ENCODE measurements at places on chromosomes 7 and 10. TPM values are rescaled to one million over a fixed set of nuclear protein-coding genes. Genes with fewer than 3 reads are reported as not detected.

DNA sequence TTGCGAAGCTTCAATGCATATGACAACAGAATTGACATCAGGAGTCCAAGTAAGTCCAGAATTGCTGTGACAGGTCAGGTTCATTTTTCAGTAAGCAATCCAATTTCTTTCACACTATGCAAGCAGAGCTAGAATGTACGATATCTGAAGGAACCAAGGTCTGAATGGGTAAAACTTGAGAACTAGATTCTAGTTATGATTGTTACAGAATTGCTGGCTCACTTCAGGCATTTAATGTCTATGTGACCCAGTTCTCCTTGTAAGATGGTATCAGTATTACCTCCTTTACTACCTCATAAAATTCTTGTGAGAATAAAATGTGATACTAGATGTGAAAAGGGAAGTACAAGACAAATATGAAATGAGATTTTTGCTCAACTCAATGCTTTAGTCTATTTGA, 159.6 kb downstream of the GPR158 start:
- no peaks in the 10 kb centered on the region for H3K36me3 ChIP-seq
- H3K4me3 ChIP-seq, result no peak overlapping the region
- H3K27ac ChIP-seq, result no peak overlapping the region
- no peaks in the 10 kb centered on the region for H3K27me3 ChIP-seq
- no peaks in the 10 kb centered on the region for H3K4me1 ChIP-seq
- no peak for DNase-seq

Gene WNT2
- total RNA-seq, result 12.9 TPM

GRCh38 chr10:54402576-54402975, 398.5 kb downstream of the PCDH15 start:
- H3K27ac ChIP-seq, result no peak overlapping the region
- no peaks in the 10 kb centered on the region for H3K4me1 ChIP-seq
- H3K36me3 ChIP-seq, result no peaks in the 10 kb centered on the region
- H3K27me3 ChIP-seq, result no peaks in the 10 kb centered on the region
- no peak overlapping the region for H3K4me3 ChIP-seq
- no peak for DNase-seq

DNA sequence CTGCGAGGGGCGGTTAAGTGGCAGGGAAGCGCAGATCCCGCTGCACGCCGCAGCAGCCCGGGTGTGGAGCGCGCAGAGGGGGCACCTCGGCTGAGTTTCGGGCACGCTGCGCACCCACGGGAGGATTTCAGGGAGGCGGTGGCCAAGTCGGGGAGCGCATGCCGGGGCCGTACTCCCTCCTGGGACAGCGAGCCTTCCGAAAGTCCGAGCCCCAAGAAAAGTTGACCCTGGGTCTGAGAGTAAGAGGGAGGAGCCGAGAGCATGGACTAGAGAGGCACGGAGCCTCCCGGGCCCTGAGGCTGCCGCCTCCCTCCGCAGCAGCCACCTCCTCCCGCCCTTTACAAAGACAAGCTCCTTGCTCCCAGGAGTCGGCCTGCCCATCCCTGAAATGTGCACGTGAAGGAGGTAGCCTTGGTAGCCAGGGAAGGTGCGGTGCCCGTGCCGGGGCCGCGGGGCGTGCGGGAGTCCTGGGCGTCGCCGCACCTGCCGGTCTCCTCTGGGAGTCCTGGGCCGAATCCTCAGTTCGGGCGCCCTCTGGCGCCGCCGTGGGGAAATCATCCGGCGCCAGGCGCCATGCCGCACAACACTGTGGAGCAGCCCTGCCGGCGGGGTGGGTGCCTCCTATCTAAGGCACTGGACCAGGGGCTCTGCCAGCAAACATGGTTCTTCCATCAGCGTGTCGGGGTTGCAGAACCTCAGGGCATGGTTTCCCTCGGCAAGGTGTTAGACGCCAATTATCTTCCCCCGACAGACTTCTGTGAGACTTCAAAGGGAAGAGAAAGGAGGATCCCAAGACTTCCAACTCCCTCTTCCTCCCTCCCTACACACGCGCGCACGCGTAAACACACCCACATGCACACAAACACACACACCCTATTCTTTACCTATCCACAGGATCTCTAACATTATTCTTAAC, 104.0 kb downstream of the TRIL start:
- peaks cover 29% of the 10 kb centered on the region for H3K27me3 ChIP-seq
- no peak overlapping the region for H3K27ac ChIP-seq
- H3K4me1 ChIP-seq, result peaks cover 12% of the 10 kb centered on the region
- peak overlapping the region; percentile 54 for H3K4me3 ChIP-seq

Gene TWIST1
- total RNA-seq, result not detected

DNA sequence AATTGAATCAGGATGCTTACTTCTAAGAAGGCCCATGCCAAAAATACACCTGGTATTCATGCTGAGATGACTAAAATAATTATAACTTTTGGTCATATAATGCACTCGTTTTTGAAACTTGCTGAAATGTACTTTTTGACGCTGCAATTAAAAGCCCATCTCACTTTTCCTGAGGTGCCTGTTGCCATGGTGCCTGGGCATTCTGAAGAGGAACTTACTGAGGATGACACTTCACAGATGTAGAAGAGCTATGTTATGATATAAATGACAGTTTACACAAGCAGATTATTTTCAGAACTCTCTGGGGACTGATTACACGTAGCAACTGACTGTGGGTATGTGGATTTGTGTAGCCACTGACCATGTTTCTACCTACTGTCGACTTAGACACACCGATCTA, 182.4 kb downstream of the TPK1 start:
- no peak for DNase-seq
- no peaks in the 10 kb centered on the region for H3K36me3 ChIP-seq
- H3K4me3 ChIP-seq, result no peak overlapping the region
- no peaks in the 10 kb centered on the region for H3K4me1 ChIP-seq
- H3K27me3 ChIP-seq, result no peaks in the 10 kb centered on the region
- no peak overlapping the region for H3K27ac ChIP-seq

Gene ZNF680
- 17.3 TPM for total RNA-seq

Gene ZNF25
- total RNA-seq, result 11.5 TPM

- H3K4me3 ChIP-seq, result no peak overlapping the region
- H3K27me3 ChIP-seq, result no peaks in the 10 kb centered on the region
- peaks cover 17% of the 10 kb centered on the region for H3K4me1 ChIP-seq
- no peaks in the 10 kb centered on the region for H3K36me3 ChIP-seq
- H3K27ac ChIP-seq, result no peak overlapping the region
These were observed 266.4 kb upstream of the FZD8 start for GRCh38 chr10:35908451-35908850.

DNA sequence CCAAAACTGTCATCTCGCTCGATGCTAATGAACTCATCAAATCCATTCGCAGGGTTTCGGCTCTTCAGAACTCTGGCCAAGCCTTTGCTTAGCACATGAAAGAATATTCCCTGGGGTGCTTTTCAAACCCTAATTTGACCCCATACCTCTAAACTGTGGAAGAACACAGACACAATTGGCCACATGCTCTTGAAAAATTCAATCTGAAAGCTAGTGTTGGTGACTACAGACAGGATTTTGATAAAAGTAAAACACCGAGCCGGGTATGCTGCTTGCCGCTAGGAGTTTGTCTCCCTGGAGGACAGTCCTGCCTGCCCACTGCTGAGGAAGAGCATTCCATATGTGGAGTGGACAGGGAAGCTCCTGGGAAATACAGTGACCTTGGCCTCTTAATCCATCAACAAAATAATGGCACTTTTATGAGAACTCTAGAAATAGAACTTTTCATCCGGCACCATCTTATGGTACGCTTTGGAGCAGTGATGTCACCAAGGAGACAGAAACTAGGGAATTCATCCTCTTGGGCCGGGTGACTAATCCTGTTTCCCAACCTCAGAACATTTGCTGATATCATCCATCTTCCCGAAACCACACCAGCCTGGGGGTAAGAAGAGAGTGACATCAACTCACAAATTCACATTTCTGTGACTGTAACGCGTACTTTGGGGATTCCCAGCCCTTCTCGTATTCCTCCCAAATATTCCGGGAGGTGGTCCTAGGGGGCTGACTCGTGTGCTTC, 34.2 kb downstream of the MTURN start:
- DNase-seq, result no peak
- no peak overlapping the region for H3K27ac ChIP-seq
- H3K4me3 ChIP-seq, result no peak overlapping the region
- H3K4me1 ChIP-seq, result peaks cover 34% of the 10 kb centered on the region
- H3K27me3 ChIP-seq, result no peaks in the 10 kb centered on the region

GRCh38 chr7:16669581-16669980, 23.6 kb downstream of the BZW2 start:
- no peaks in the 10 kb centered on the region for H3K36me3 ChIP-seq
- no peaks in the 10 kb centered on the region for H3K27me3 ChIP-seq
- H3K4me3 ChIP-seq, result no peak overlapping the region
- no peak overlapping the region for H3K27ac ChIP-seq

- H3K27ac ChIP-seq, result no peak overlapping the region
- H3K4me1 ChIP-seq, result peaks cover 2% of the 10 kb centered on the region
- H3K27me3 ChIP-seq, result peaks cover 5% of the 10 kb centered on the region
- no peaks in the 10 kb centered on the region for H3K36me3 ChIP-seq
These were observed 513 bp downstream of the ODAD2 start for GRCh38 chr10:27998178-27998953.

Gene ZNF789
- 9.6 TPM for total RNA-seq

GRCh38 chr7:101984133-101984879, 166.9 kb downstream of the CUX1 start:
- no peak overlapping the region for H3K27ac ChIP-seq
- no peaks in the 10 kb centered on the region for H3K36me3 ChIP-seq
- H3K4me1 ChIP-seq, result no peaks in the 10 kb centered on the region
- H3K4me3 ChIP-seq, result no peak overlapping the region

GRCh38 chr7:151843181-151843580, 33.7 kb downstream of the PRKAG2 start:
- no peaks in the 10 kb centered on the region for H3K27me3 ChIP-seq
- no peak overlapping the region for H3K27ac ChIP-seq
- no peaks in the 10 kb centered on the region for H3K36me3 ChIP-seq
- DNase-seq, result no peak

- H3K4me3 ChIP-seq, result peak overlapping the region; percentile 45
- no peaks in the 10 kb centered on the region for H3K36me3 ChIP-seq
- DNase-seq, result peak; percentile 70
- peaks cover 17% of the 10 kb centered on the region for H3K4me1 ChIP-seq
- no peak overlapping the region for H3K27ac ChIP-seq
- peaks cover 33% of the 10 kb centered on the region for H3K27me3 ChIP-seq
These were observed 779 bp downstream of the C1QL3 start for GRCh38 chr10:16520900-16521299.

GRCh38 chr7:106104721-106105260, 7.3 kb downstream of the SYPL1 start:
- H3K27ac ChIP-seq, result no peak overlapping the region
- no peak for DNase-seq
- no peaks in the 10 kb centered on the region for H3K36me3 ChIP-seq
- peaks cover 33% of the 10 kb centered on the region for H3K4me1 ChIP-seq
- no peaks in the 10 kb centered on the region for H3K27me3 ChIP-seq

DNA sequence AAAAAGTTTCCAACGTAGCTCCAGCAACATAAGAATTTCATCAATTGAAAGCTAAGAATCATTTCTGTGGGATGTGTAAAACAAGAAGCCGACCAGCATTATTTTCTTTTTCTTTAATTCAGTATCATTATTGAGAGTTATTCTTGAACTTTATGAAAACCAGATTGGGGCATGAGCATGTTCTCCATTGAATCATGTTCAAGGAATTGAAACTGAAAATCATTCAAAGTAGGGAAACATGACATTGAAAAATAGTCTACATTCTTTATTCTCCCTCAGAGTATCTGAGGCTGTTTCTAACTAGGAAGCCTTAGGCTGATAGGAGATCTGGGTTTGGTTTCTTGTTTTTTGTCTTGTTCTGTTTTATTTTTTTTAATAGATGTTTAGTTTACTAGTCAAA, 253.7 kb downstream of the DYNC1I1 start:
- no peak overlapping the region for H3K27ac ChIP-seq
- no peak overlapping the region for H3K4me3 ChIP-seq
- no peaks in the 10 kb centered on the region for H3K4me1 ChIP-seq
- no peaks in the 10 kb centered on the region for H3K27me3 ChIP-seq
- DNase-seq, result no peak

Gene ATAD1
- 45.9 TPM for total RNA-seq

- peaks cover 89% of the 10 kb centered on the region for H3K36me3 ChIP-seq
- no peak overlapping the region for H3K4me3 ChIP-seq
- peak overlapping the region; percentile 62 for H3K27ac ChIP-seq
- H3K4me1 ChIP-seq, result peaks cover 12% of the 10 kb centered on the region
- peak; percentile 71 for DNase-seq
These were observed 39.2 kb downstream of the XPNPEP1 start for GRCh38 chr10:109883859-109884771.

DNA sequence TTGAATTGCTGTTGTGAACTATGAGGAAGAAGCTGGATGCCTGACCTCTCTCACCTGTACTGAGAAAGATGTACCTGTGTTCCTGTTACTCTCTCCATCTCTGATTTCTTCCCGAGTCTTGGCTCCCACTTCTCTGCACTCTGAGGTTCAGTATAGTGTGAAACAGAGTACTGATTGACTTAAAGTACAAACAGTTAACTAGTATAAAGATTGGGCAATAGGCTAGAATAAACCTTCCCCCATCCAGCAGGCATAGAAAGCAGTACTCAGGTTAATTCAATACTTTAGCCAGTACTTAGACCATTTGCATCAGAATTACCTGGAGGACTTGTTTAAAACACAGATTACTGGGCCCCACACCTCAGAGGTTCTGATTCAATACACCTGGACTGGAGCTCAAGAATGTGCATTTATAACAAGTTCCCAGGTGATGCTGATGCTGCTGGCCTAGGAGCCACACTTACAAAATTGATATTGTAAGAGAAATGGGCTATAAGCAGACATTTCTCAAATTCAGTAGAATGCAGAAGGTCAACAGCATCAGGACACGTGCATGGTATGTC, 51.6 kb downstream of the ANK3 start:
- H3K36me3 ChIP-seq, result no peaks in the 10 kb centered on the region
- no peaks in the 10 kb centered on the region for H3K4me1 ChIP-seq
- no peak overlapping the region for H3K4me3 ChIP-seq
- H3K27ac ChIP-seq, result no peak overlapping the region

DNA sequence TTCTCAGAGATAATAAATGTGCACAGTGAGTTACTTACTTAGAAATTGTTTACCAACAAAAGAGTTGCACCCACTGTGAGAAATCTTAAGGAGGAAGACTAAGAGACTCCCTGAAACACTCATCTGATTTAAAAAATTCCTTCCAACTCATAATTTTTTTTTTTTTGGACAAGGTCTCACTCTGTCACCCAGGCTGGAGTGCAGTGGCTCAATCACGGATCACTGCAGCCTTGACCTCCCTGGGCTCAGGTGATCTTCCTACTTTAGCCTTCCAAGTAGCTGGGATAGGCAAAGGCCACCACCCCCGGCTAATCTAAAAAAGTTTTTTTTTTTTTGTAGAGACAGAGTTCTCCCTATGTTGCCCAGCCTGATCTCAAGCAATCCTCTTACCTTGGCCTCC, 36.0 kb downstream of the MALSU1 start:
- H3K27me3 ChIP-seq, result no peaks in the 10 kb centered on the region
- no peak overlapping the region for H3K4me3 ChIP-seq
- DNase-seq, result no peak
- no peak overlapping the region for H3K27ac ChIP-seq
- peaks cover 36% of the 10 kb centered on the region for H3K4me1 ChIP-seq
- H3K36me3 ChIP-seq, result no peaks in the 10 kb centered on the region

Data from upper lobe of right lung (tissue), 1 donor.